ENCODE measurements at places on chromosomes 16 and 17.

- no peak for DNase-seq
Observed at GRCh38 chr17:42010898-42011516, 6.2 kb downstream of the DNAJC7 start.

- DNase-seq, result no peak
Observed at GRCh38 chr16:56355221-56355620, 70.1 kb downstream of the AMFR start.

GRCh38 chr17:66971264-66971663 is 6.8 kb downstream of the CACNG4 start:
- no peak for DNase-seq

DNA sequence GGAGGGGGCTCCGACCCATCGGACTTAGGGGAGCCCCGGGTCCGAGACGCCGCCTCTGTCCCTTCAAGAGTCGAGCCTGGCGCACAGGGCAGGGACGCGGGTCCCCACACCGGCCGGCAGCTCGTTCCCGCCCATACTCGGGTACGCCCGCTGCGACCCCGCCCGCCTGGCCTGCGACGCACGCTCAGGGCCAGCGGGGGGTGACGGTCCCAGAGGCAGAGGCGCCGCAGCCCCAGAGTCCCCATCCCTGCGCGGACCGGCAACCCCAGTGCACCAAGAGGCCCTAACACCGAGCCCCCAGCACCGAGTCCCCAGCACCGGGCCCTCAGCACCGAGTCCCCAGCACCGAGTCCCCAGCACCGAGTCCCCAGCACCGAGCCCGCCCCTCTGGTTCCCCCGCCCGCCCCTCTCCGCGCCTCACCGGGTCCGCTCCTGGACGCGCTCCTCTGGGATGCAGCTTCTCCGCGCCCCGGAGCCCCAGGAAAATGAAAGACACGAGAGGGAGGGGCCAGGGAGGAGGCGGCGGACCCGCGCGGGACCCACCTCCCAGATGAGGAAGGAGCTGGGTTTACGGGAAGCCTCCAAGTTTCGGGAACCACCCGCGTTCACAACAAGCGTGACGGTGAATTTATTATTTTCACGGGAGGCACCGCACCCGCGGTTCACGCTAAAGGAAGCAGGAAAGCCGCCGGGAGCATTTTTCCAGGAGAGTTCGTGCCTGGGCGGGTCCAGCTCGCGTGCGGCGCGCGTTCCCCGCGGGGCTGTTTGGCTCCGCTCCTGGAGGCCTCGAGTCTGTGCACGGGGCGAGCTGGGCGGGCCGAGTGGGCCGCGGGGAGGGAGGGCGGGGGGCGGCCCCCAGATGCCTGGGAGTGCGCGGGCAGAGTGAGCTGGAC is at the start of gene SECTM1:
SECTM1 (minus strand) TSS at position 488 of the 893 bp plus-strand sequence. CDS start 6,526 bp downstream, outside the sequence.
- no peak for DNase-seq

- DNase-seq, result no peak
Observed at GRCh38 chr17:81939218-81939617, 2.1 kb upstream of the PYCR1 start.

All from globus pallidus (tissue), 1 donor.